ENCODE measurements at places on chromosomes 13 and 19.

DNA sequence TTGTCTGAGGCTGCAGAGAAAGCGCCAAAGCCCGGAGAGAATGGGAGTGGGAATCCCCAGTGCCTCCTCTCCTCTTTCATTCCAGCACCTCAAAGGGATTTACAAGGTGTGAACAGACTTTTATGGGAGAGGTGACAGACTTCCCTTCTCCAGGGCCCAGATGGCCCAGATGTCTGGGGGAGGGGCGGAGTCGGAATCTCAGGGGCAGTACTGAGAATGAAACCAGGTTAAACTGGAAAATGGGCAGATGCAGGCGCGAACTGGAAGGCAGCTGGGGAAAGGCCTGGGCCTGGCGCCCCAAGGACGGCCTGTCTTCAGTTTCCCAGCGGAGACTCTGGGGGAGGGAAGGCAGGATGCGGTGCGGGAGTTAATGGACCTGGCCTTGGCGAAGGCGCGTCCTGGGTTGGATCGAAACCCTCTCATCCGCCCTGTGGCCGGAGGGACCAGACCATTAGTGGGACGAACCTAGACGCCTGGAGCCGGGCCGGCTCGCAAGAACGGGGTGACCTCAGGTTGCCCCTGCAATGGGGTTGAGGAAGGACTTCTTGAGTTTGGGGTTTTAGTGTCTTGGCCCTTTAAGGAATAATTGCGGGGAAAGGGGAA, 592 bp upstream of the TRIP10 start:
- DNase-seq = no peak

- no peak for DNase-seq
These were observed 265.8 kb downstream of the OXGR1 start for GRCh38 chr13:96728463-96728862.

GRCh38 chr13:68160466-68160865, 930.3 kb upstream of the PCDH9 start:
- no peak for DNase-seq

- DNase-seq = no peak
These were observed 19.4 kb downstream of the IQCN start for GRCh38 chr19:18254546-18255503.

DNA sequence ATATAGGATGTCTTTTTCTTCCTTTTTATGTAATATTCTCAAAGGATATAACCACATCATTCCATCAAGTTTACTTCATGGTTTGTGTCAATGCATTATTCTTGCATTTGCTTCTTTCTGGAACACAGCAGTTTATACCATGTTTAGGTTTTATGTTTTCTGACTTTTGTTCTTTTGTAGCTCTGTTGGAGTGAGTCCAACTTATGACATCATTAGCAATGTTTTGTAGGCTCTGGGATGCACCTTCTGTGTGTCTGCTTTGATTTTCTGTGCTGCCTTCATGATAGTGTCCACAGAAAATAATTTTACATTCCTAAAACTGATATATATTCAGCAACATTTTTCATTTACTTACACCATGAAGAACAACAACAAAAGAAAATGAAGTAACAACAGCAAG, 68.9 kb downstream of the SHISA2 start:
- no peak for DNase-seq

DNA sequence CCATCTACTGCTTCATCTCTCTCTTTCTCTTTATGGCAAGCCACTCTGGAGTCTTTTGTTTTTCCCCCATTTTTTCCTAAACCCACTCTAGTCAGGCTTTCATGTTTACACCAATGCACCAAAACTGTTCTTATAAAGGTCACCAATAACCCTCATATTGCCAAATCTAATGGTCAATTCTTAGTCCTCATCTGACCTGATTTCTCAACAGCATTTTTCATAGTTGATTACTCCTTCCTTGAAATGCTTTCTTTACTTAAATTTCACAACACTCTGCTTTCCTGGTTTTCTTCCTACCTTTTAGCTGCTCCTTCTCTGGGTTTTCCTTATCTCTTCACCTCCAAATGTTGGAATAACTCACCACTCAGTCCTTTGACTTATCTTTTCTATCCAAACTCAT, 47.9 kb downstream of the MICU2 start:
- DNase-seq = no peak

GRCh38 chr13:99384468-99384867, 77.3 kb upstream of the GPR183 start:
- no peak for DNase-seq

DNA sequence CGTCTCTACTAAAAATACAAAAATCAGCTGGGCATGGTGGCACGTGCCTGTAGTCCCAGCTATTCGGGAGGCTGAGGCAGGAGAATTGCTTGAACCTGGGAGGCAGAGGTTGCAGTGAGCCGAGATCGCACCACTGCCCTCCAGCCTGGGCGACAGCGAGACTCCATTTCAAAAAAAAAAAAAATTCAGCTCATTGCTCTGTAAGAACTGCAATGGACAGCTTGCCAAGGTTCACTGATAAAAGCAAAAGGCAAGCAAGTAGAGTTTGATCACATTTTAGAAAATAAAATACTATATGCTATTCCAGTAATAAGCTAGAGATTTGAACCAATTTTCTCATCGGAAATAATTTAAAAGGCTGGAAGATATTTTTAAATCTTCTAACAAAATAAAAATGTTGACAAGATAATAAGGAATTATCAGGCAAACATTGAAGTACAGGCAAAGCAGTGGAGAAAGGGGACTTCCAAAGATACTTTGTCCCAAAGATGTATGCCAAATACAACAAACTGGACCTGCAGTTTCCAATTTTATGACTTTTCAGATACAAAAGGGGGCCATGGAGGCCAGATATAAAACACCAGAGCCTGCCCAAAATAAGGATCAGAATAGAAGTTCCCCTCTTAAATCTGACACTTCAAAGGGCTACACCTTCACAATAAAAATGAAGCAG, 29.6 kb downstream of the SLC6A16 start:
- no peak for DNase-seq

DNA sequence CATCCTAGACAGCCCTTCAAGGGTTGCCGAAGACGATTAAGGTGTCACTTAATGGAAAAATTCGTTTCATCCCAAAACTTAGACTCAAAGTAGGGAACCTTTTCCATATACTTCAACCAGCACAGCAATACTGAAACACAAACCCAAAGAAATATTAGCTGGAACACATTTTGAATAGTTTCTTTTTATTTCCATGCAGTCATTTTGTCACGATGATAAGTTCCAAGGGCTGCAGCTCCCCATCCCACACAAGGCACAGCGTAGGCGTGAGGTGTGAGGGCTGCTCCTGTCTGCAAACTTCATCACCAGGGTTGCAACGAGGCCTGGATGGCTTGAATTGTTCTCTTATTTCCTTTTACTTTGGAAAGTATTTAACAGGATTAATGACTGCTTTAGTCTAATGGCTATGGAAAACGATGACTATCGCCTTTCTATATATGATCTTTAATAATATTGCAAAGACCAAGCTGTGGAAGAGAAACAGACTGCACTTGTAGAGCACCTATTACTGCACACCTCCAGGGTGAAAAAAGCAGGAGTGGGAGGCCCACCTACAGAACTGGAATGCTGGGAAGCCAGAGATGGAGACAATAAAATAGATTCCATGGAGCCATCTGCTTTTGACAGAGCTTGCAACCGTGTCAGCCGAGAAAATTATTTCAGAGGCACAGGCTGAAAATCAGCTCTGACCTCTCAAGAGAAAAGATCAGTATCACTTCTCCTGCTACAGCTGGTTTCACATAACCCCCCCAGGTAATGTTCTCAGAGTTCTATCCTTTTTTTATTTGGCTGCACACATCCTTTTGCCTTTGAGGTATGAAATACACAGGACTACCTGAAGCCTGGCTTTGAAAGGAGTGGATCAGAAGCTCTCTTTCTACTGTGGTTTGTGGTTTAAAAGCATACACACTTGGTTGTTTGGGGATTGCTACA, 274.5 kb upstream of the NBEA start:
- DNase-seq = no peak

GRCh38 chr13:43720780-43721397, 65.9 kb downstream of the ENOX1 start:
- DNase-seq = no peak

GRCh38 chr19:39238209-39238608, 6.6 kb downstream of the IFNL3 start:
- no peak for DNase-seq
